Esophagus squamous epithelium (tissue), 5 donors: ENCODE measurements at places on chromosomes 16 and 17.

- no peak for DNase-seq
Observed at GRCh38 chr16:65827231-65827630, 539.3 kb upstream of the CDH5 start.

- DNase-seq = no peak
Observed at GRCh38 chr17:65029605-65030336, 26.8 kb downstream of the GNA13 start.

DNA sequence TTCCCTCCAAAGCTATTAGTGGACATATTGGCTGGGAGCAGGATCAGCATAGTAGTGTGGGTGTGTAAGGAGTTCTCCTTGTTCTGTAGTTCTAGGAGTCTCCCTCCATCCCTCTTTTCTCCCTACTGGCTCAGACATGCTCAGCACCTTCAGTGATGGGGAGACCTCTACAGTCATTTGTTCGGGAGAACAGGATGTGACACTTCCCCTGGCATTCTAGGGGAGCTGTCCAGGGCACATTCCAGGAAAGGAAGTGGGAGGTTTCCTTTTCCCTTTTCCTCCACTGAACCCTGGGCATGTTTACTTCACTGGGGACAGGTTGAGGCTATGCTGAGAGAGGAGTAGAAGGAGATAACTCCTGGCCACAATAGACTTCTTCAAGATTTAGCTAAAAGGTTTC, 86.5 kb downstream of the MYH13 start:
- no peak for DNase-seq

DNA sequence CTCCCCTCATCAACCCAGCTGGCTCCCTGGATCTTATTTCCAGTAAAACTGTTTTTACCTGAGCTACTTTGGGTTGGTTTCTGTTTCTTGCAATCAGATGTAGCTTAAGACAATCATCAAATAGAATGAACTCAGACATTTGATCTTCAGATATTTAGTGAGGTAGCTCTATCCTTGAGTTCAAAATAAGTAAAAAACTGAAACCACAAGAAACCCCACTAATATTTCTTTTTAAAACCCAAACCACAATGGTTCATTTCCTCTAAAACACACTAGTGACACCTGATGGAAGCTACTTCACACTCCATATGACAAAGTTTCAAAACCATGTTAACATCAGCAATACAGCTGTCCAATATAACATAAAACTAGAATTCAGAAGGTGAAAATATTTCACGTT, 37.8 kb downstream of the CACNG1 start:
- no peak for DNase-seq

DNA sequence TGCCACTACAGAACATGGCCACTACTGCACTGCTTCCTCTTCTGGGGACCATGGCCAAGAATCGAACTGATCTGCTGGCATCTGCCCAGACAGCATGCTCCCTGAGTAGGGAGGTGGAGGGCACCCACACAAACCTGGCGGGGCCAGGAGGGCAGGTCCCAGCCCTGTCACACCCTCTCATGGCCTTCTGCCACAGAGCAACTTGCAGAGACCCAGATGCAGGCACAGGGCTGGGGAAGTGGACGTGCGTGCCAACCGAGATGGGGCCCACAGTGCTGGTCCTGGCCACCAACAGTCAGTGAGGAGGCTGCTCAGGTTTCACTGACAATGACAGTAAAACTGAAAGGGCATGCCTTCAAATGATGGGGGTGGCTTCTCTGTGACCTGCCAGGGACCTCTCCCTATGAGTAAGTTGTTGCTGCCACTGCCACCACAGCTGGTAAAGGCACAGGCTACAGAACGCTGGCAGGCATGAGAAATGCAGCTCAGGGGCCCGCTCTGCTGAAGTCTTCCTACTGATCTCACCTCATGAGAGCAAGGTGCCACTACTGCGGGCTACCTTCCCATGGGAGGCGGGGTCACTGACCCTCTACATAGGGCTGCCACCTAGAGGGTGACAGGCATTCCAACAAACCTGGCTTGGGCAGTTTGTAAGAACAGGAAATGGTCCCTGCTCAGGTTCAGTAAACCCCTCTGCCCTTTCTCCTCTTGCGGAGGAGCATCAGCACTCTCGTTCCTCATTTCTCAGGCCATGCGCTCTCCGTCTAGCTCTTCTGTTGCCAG, 15.5 kb downstream of the HIC1 start:
- no peak for DNase-seq
